ENCODE measurements at places on chromosomes 4 and X.

GRCh38 chr4:121308828-121309227 lies 72.0 kb downstream of the QRFPR start:
- no peak for DNase-seq

GRCh38 chrX:44489515-44489914 lies 53.1 kb downstream of the FUNDC1 start:
- DNase-seq, result no peak

GRCh38 chr4:17356926-17357325 lies 155.0 kb downstream of the QDPR start:
- no peak for DNase-seq

- DNase-seq, result no peak
Measured at GRCh38 chrX:145881175-145881995, 63.8 kb downstream of the SLITRK2 start.

- no peak for DNase-seq
Measured at GRCh38 chr4:35102066-35102465, 1142.2 kb downstream of the ARAP2 start.
